ENCODE measurements at places on chromosomes 5 and 9.

DNA sequence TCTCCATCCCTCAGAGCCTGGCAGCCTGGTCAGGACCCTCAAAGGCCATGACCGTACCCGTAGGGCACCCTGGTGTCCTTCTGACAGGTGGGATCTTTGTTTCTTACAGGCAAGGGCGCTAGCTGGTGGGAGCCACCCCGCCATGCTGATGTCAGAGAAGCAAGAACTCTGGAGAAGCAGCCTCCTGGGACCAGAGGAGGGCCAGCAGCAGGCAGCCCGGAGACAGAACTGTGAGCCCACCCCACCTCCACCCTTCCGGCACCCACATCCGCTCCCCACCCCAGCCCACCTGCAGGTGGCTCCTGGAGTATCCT lies 42.2 kb upstream of the IL17B start:
- no peak overlapping the region for H3K27ac ChIP-seq
- no peak overlapping the region for H3K4me3 ChIP-seq
- H3K4me1 ChIP-seq = peaks cover 12% of the 10 kb centered on the region

GRCh38 chr9:90142580-90142979 lies 500.0 kb downstream of the DIRAS2 start:
- no peak overlapping the region for H3K4me3 ChIP-seq
- H3K27ac ChIP-seq = no peak overlapping the region
- no peaks in the 10 kb centered on the region for H3K36me3 ChIP-seq
- no peaks in the 10 kb centered on the region for H3K4me1 ChIP-seq

- no peak for DNase-seq
- no peaks in the 10 kb centered on the region for H3K27me3 ChIP-seq
- no peaks in the 10 kb centered on the region for H3K36me3 ChIP-seq
These were observed 706.6 kb upstream of the ZNF608 start for GRCh38 chr5:125452991-125453390.

DNA sequence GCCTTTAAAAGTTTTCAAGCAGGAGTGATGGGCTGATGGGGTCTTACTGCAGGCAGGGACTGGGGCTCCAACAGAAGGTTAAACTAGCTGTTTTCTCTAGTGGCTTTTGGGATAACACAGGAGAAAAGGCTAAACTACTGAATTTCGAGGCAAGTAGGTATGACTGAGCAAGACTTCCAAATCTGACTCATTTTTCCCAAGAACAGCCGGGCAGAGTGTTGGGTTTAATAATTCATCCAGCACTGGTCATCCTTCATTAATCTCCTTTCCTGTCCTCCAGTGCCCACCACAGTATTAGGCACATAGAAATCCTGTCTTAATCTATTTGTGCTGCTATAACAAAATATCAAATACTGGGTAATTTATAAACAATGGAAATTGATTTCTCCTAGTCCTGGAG lies 20.5 kb downstream of the MSX2 start:
- no peak overlapping the region for H3K27ac ChIP-seq
- H3K4me3 ChIP-seq = no peak overlapping the region
- DNase-seq = no peak
- H3K4me1 ChIP-seq = peaks cover 1% of the 10 kb centered on the region

DNA sequence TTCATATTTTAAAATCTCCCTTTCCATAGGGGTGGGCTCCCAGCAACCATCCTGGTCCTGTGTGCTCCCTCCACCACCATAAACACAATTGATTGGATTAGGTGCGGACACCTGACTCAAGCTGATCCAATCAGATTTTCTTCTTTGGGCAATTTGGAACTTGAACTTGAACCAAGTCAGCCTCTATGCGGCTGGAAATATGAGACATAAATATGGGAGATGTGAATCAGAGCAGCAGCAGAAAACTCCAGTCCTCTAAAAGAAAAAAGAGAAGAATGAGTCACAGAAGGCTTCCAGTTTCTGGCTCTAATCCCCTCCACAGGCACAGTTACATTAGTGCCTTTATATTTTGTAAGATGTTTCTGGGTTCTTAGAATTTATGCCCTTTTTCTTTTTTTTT lies 306.6 kb downstream of the MLLT3 start:
- H3K36me3 ChIP-seq = no peaks in the 10 kb centered on the region
- no peaks in the 10 kb centered on the region for H3K27me3 ChIP-seq
- no peaks in the 10 kb centered on the region for H3K4me1 ChIP-seq
- no peak overlapping the region for H3K4me3 ChIP-seq
- no peak for DNase-seq

DNA sequence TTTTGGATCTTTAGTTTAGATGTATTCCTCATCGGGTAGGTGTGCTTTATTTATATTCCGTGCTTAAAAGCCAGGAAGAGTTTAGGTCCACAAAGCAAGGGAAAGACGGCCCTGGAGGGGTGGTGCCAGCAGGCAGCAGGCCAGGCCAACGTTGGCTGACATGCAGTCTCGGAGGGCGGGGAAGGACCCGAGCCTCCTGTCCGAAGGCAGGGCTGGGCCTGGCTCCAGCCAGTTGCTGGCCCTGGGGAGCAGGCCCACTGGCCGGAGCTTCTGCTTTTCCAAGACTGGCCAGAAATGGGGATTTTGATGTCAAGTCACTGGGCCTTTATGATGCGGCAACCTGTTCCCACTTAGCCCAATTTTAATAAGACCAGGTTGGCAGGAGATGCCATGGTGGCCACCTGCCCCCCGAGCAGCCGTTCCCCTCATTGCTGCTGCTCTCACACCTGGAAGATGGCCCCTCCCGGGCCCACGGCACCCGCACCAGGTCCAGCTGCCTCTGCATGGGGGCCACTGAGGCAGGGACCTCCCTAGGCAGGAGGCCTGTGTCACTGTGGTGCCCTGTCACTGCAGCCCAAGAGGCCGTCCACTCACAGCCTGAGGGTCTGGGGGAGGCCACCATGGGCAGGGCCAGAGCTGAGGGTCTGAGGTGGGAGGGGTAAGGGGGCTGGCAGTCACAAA lies 23.2 kb downstream of the LPCAT1 start:
- H3K4me1 ChIP-seq = peaks cover under 1% of the 10 kb centered on the region
- no peak overlapping the region for H3K4me3 ChIP-seq
- peaks cover 3% of the 10 kb centered on the region for H3K36me3 ChIP-seq
- DNase-seq = no peak
- H3K27me3 ChIP-seq = no peaks in the 10 kb centered on the region

DNA sequence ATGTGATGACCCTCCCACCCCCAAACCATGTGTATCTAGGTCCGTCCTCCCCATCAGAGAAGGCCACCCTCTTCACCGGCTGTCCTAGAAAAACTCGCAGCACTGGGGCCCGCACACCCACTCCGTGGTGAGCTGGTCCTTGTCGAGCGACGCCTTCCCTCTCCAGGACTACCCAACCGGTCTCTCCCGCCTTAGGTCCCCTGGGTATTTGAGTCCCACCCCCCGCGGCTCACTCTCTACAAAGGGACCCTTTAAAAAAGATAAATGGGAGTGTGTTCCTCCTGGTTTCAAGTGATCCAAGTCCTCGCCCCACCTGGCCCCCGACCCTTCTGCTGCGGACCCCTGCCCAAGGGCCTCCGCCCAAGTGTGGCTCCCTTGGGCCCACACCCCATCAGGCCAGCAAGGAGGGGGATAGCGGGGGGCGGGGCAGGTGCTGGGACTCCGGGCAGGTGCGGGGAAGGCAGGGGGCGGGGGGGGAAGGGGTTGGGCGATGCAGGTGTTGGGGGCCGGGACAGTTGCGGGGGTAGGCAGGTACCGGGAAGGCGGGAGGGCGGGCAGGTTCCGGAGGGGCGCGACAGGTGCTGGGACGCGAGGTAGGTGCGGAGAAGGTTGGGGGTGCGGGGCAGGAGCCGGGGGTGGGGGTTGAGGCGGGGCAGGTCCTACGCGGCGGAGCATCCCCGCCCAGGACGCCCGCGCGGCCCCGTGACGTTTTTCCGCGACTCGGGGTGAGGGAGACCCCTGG lies 970 bp upstream of the ARRDC1 start:
- no peaks in the 10 kb centered on the region for H3K27me3 ChIP-seq
- no peak for DNase-seq
- no peak overlapping the region for H3K4me3 ChIP-seq
- H3K27ac ChIP-seq = no peak overlapping the region
- H3K4me1 ChIP-seq = no peaks in the 10 kb centered on the region
- H3K36me3 ChIP-seq = no peaks in the 10 kb centered on the region

- no peaks in the 10 kb centered on the region for H3K36me3 ChIP-seq
- no peak for DNase-seq
- no peaks in the 10 kb centered on the region for H3K4me1 ChIP-seq
- no peaks in the 10 kb centered on the region for H3K27me3 ChIP-seq
- H3K4me3 ChIP-seq = no peak overlapping the region
These were observed 16.1 kb downstream of the NIPSNAP3B start for GRCh38 chr9:104779946-104780535.

GRCh38 chr5:76927961-76928360 lies 24.9 kb upstream of the CRHBP start:
- H3K4me3 ChIP-seq = no peak overlapping the region
- H3K36me3 ChIP-seq = no peaks in the 10 kb centered on the region
- no peak overlapping the region for H3K27ac ChIP-seq
- no peak for DNase-seq

- DNase-seq = no peak
- no peaks in the 10 kb centered on the region for H3K27me3 ChIP-seq
- no peaks in the 10 kb centered on the region for H3K36me3 ChIP-seq
- H3K4me3 ChIP-seq = no peak overlapping the region
These were observed 15.6 kb downstream of the MLLT3 start for GRCh38 chr9:20606652-20607051.
